ENCODE measurements at places on chromosomes 2 and 18.

DNA sequence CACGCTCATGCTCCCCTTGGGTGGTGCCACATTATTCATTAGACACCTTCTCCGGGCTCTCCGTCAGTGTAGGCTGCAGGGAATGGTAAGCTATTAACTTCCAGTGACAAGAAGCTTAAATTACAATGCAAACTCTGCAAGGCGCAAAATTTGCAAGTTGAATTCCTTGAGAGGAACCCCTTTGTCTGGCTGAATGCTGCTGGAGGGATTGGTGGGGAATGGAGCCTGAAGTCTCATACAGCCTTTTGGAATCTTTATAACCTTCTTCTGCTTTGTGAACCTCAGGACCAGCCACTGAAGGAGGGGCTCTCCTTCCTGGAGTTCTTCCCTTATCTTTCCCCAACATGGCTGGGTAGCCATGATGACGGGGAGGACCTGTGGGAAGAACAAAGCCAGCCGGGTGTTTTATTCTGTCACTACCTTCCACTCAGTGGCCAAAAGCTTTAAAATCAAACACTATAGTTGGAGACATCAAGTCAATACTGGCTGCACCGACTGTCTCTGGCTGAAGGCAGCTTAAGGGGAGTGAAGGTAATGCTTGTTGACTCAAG is 220.9 kb upstream of the EPHA4 start:
- DNase-seq: no peak

DNA sequence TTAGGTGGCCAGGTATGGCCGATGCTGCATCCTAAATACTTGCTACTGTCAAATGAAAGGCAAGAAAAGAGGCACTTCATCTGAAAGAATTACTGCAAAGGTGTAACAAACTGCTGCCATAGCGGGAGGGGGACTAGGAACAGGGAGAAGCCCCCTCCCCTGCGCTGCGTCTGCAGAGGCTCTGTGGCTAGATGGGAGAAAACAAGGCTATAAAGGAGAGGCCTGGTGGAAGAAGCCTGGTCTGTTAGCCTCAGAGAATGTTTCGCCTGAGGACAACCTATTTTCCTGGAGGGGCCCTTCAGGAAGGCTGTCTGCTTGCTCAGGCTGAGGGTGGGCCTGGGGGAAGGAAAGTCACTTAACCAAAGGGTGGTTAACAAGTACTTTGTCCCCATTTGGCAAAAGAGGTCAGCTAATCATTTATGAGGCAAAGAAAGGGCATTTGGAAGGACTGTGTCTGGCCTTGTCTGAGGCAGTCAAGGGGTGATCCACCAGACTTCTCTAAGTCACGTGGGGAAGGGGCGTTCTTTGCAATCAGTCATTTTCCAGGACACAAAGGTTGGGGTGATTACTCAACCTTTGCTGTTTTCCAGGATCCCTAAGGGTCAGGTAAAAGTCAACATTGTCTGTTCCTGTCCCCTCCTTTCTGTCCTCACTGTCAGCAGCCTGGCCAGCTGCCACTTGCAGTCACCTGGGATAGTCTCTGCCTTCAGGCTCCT is 103.0 kb upstream of the TMEM200C start:
- DNase-seq: no peak

GRCh38 chr2:239952251-239952650 is 72.9 kb downstream of the NDUFA10 start:
- no peak for DNase-seq

GRCh38 chr2:115299199-115299598 is 856.8 kb downstream of the DPP10 start:
- DNase-seq: no peak

DNA sequence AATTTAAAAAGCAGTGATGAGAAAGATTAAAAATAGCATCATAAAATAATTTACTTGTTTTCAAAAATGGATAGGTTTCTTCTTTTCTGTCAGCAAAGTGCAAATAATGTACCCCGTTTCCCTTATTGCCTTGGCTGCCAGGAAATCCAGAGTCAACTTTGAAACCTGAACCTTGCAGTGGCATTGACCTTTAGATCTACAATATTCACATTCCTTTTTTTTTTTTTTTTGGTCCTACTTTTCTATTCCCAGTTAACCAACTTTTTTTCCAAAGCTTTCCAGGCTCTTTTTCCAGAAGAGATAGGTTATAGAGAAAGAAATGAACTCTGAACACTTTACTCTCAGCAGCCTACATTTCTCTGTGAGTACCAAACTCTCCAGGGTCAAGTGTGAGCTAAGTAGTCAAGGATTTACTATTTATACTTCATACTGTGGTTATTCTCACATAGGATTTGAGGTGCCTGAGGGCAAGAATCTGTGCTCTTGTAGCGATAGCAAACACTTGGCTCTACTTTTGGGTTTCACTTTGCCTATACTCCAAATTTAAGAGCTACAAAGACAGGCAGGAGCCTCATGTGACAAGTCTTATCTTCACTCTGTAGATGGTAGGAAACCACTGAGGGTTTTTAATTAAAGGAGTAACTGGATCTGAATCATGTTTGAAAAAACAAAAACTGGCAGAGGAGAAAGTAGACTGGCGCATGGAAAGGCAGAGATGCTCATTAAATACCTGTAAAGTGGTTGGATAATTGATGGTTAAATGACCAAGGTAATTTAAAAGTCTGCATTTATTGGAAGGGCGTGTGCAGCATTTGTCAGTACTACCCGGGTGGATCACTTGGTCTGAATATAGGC is 63.2 kb upstream of the TMEM17 start:
- DNase-seq: no peak

DNA sequence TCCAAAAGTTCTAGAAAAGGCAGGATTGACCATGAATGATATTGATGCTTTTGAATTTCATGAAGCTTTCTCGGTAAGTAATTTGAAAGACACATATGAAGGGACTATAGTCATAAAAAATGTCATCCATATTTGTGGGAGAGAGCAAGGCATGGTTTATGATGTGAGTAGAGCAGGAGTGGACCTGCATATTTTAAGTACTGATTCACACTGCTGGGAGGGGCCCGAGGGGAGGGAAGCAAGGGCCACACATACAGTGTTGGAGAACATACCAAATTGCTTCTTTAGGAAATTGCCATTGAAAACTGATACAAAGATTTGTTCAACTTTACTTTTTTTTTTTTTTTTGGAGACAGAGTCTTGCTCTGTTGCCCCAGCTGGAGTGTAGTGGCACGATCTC is 39.4 kb downstream of the HADHB start:
- no peak for DNase-seq

GRCh38 chr2:158542577-158542976 is 85.8 kb downstream of the PKP4 start:
- no peak for DNase-seq

DNA sequence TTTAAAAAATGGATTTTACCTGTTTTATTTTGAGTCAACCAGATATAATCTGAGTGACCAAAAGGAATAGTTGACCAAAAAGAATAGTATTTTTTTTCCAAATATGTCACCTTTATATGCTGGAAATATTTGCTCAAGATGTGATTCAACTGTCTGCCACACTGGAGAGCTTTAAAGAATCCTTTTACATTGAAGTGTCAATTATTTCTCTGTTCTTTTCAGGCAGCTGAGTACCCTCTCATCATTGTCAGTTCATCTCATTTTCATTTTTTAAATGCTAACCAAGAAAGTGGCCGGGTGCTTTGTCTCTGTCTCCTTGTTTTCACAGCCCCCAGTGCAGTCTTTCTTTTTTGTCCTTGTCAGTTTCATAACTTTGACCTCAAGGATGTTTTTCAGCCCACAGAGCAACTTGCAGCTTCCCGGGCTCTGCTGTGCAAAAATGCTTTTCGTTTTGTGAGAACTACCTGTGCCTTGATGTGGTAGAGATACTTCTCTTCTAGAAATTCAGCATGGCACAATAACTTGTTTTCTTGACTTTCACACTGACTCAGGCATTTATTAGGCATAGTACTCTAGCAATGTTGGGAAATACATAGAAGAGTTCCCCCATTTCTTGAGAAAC is 23.4 kb upstream of the CERS6 start:
- no peak for DNase-seq

- no peak for DNase-seq
Observed at GRCh38 chr2:64063454-64063853, 44.2 kb upstream of the VPS54 start.

- peak; percentile 77 for DNase-seq
Observed at GRCh38 chr2:207625014-207625907, at the start of gene METTL21A. METTL21A (minus strand) TSS chr2:207625394; CDS start chr2:207624375, 1,019 bp downstream.

- no peak for DNase-seq
Observed at GRCh38 chr2:163659224-163659623, 76.6 kb downstream of the FIGN start.

DNA sequence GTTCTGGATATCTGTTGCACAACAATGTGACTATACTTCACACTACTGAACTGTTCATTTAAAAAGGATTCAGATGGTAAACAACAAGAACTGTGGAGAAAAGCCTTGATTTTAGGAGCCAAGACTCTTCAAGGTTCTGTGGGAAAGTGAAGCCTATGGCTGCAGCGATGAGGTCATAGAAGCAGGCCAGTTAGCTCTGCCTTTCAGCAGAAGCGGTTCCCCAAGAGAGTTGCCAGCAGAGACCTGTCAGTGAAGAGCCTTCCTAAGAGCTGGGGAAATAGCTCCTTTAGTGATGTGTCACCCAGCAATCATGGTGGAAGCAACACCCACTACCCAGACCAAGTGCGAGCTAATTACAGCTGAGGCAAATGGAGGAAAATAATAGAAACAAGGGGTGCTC is 346.5 kb upstream of the ETAA1 start:
- no peak for DNase-seq

GRCh38 chr18:74896390-74896991 is 298.8 kb downstream of the ZNF407 start:
- DNase-seq: no peak

GRCh38 chr2:25470806-25471205 is 129.1 kb upstream of the DNMT3A start:
- no peak for DNase-seq

DNA sequence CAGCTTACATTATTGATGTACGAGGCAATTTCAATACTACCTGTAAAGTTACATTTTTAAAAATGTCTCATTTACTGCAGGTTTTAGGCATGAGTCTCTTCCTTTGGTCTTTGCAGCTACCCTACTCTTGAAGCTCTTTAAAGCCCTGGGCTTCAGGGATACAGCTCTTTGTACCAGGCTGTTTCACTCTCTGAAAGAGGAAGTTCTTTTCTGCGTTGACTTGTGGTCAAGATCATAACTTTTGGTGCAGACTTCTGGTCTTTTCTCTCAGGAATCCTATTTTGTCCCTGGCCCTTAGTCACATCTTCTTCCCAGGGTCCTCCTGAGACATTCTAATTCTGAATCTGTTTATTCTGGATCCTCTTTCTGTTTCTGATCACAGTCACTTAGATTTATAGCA is 16.6 kb upstream of the HRH4 start:
- peak; percentile 5 for DNase-seq

GRCh38 chr2:63865159-63865799 is 23.6 kb downstream of the UGP2 start:
- no peak for DNase-seq

DNA sequence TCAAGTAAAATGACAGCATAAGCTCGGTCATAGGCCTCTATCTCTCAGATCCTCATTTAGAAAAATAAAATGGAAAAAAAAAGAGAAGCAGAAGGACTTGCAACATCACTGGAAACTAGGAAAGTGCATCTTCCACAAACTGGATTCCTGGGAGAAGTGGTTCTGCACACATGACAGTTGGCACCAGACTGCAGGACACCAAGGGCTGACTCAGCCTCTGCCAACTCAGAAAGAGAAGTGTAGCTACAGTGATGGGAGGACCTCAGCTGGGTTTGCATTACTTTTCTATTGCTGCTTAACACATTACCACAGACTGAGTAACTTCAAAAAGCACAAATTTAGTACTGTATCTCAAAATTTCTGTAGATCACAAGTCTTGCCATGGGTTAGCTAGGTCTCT is 409.5 kb upstream of the GCFC2 start:
- DNase-seq: no peak

- no peak for DNase-seq
Observed at GRCh38 chr2:212708355-212708754, 169.8 kb upstream of the ERBB4 start.

DNA sequence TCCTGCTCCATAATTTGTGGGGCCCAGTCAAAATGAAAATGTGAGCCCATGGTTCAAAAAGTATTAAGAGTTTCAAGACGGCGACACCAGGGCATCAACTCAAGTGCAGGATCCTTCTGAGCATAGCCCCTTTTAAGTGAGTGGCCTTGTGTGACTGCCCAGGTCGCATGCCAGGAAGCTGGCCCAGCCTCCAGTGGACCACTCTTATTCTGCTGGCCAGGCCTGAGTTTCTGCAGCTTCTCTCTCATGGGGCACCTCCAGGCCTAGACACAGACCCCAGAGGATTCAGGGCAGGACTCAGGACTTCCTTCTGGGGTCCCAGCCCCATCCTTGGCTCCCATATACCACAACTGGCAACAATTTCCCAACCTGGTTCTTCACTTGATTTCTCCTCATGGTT is 83.5 kb upstream of the HAAO start:
- DNase-seq: no peak

- no peak for DNase-seq
Observed at GRCh38 chr2:129813404-129813803, 166.1 kb upstream of the RAB6C start.

DNA sequence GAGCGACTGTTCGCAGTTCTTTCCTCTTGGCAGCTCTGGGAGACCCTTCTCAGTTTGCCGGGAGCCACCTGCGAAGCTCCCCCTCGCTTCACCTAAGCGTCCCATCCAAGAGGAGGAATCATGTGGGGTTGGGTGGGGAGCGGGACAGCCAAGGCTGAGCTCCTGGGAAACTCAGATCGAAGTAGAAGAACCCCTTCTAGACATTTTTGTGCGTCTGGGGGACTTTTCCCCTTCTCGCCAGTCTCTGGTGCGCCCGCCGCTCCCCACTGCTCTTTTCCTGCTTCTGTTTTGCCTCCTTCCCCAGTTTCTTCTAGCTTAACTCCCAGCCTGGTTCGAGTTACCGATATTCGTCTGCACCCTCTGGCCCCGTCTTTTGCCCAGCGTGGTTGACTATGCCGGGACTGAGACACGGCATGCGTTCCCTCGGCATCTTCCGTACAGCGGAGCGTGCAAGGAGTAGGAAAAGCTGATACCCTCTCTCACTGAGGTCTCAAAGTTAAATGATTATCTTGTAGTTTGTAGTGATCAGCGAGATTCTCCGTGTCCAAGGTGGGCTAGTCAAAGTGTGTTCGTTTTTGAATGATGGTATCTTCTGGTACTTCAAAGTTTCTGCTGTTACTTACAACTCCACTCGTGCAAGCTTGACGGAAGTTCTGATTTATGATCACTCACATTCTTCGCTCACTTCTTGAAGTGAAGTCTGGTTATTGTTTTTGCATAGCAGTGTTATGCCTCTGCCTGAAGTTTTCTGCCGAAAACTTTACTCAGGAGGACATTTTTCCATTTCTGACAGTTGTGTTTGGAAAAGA is 664 bp downstream of the CAMKMT start:
- DNase-seq: no peak

- no peak for DNase-seq
Observed at GRCh38 chr2:10258726-10259125, 44.0 kb upstream of the HPCAL1 start.

DNA sequence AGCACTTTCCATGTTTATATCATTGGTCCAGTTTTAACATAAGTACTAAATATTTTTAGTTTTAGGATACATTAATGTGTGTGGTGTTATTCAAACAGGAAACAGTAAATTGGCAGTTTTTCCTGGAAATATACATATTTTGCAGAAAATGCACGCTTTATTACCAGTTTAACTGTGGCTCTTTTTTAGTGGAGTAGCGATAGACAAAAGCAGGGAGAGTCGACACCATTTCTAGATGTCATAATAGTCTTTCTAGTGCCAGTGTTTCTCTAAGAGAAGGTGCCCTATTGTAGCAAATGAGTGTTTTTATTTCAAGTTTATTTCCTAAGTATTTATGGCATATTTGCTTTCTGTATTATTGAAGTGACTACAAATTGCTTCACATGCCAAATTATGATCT is 9.1 kb upstream of the SLC35G4 start:
- DNase-seq: no peak

All from SIG-M5 (cell line).